ENCODE measurements at places on chromosomes 5 and 9.

DNA sequence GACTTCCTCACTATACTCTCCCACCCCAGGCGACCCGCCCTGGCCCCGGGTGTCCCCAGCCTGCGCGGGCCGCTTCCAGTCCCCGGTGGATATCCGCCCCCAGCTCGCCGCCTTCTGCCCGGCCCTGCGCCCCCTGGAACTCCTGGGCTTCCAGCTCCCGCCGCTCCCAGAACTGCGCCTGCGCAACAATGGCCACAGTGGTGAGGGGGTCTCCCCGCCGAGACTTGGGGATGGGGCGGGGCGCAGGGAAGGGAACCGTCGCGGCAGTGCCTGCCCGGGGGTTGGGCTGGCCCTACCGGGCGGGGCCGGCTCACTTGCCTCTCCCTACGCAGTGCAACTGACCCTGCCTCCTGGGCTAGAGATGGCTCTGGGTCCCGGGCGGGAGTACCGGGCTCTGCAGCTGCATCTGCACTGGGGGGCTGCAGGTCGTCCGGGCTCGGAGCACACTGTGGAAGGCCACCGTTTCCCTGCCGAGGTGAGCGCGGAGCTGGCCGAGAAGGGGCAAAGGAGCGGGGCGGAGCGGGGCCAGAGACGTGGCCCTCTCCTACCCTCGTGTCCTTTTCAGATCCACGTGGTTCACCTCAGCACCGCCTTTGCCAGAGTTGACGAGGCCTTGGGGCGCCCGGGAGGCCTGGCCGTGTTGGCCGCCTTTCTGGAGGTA, 2.1 kb downstream of the CA9 start:
- DNase-seq: no peak

GRCh38 chr9:71587576-71588362, 180.5 kb downstream of the CEMIP2 start:
- peak; percentile 26 for DNase-seq

DNA sequence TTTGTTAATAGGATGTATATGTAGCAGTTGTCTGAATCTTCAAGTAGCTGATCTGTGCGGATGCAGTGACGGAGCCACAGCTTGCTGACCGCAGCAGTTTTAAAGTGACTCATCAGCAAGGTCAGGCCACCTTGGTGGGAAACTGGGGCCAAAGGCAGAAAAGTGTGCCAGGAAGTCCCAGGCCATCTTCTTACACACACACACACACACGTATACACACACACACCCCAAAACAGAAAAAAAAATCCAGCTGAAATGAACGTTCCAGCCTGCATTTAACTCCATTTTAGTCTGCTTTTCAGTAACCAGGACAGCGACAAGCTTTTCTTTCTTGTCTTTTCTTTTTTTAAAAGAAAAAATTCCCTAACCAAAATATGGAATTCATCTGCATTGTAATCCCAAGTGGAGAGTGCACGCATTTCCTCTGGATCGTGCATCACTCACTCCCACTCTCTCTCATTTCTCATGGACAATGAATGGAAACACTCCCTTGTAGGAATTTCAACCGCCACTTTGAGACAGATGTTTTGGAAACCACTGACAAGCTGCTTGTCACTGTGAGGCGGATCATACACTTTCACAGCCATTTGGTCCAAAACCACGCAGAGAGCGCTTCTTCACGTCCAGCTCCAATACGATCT, 103.9 kb downstream of the LHFPL2 start:
- DNase-seq: peak; percentile 94

DNA sequence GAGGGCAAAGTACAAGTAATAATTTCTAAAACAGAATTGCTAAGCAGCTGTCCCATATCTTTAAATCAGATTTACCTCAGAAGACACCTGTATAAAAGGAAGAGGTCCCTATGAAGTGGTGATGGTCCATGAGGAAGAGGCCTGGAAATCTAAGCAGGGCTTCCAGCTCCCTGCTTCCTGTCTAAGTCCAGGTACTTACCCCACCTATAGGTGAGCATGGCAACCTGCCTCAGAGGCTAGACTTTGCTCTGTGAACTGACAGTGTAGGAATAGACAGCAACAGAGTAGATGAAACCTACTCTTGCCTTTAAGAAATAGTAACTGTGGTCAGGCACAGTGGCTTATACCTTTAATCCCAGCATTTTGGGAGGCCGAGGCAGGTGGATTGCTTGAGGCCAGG, 55.8 kb upstream of the ARRDC3 start:
- DNase-seq: no peak

- DNase-seq: no peak
Measured at GRCh38 chr9:6640268-6641051, 5.1 kb downstream of the GLDC start.

- DNase-seq: no peak
Measured at GRCh38 chr9:76379494-76379893, 14.7 kb downstream of the RFK start.

Measured in fibroblast of lung (primary cell).